ENCODE measurements at places on chromosomes 4 and X. TPM values are rescaled to one million over a fixed set of nuclear protein-coding genes. Genes with fewer than 3 reads are reported as not detected.

The TET2 gene
- total RNA-seq: 20.9 TPM

The GALNTL6 gene
- total RNA-seq: 2.1 TPM

The CYLC1 gene
- not detected for total RNA-seq

The BRS3 gene
- not detected for total RNA-seq

The KCND1 gene
- 0.52 TPM for total RNA-seq

The CBR4 gene
- 19.8 TPM for total RNA-seq

The SULT1B1 gene
- 0.52 TPM for total RNA-seq

The PTTG2 gene
- 0.52 TPM for total RNA-seq

The CASP6 gene
- total RNA-seq: 14.6 TPM

The SOWAHD gene
- total RNA-seq: 1.6 TPM

The SSX4B gene
- not detected for total RNA-seq

The TMEM255A gene
- 3.1 TPM for total RNA-seq

The MAGEC2 gene
- total RNA-seq: not detected

The GABRE gene
- total RNA-seq: 41.8 TPM

The JADE3 gene
- 5.2 TPM for total RNA-seq

The CXCL9 gene
- 0.52 TPM for total RNA-seq

The AFAP1 gene
- total RNA-seq: 29.2 TPM

The IGSF1 gene
- 59.5 TPM for total RNA-seq

The P2RY8 gene
- total RNA-seq: 0.52 TPM

The LAGE3 gene
- total RNA-seq: 12.0 TPM

The HSFX2 gene
- 0.52 TPM for total RNA-seq

The NOA1 gene
- total RNA-seq: 12.0 TPM

The FATE1 gene
- total RNA-seq: 0.52 TPM

The MSL3 gene
- total RNA-seq: 12.0 TPM

The SORBS2 gene
- total RNA-seq: 14.1 TPM

The NAP1L3 gene
- total RNA-seq: 7.3 TPM

The SHOX gene
- total RNA-seq: 3.1 TPM

The DGAT2L6 gene
- total RNA-seq: not detected

The GAGE2A gene
- not detected for total RNA-seq

The XKRX gene
- under 0.01 TPM for total RNA-seq

The GPAT3 gene
- total RNA-seq: 32.4 TPM

The UGT2A1 gene
- total RNA-seq: under 0.01 TPM

The CCSER1 gene
- 1.0 TPM for total RNA-seq

The KIF4A gene
- 3.7 TPM for total RNA-seq

The PAGE2 gene
- not detected for total RNA-seq

The HGFAC gene
- total RNA-seq: 0.52 TPM

The ASB5 gene
- total RNA-seq: 77.8 TPM

The YTHDC1 gene
- 43.8 TPM for total RNA-seq

The GPC3 gene
- total RNA-seq: 306 TPM

The CXCL8 gene
- total RNA-seq: 1.0 TPM

The HAUS7 gene
- total RNA-seq: 11.0 TPM

The MAB21L2 gene
- under 0.01 TPM for total RNA-seq

The CT45A2 gene
- 0.52 TPM for total RNA-seq

The MMAA gene
- 3.7 TPM for total RNA-seq

The HTN1 gene
- not detected for total RNA-seq

The JAKMIP1 gene
- total RNA-seq: not detected

The SLC2A9 gene
- total RNA-seq: 1.0 TPM

The RIBC1 gene
- total RNA-seq: 0.52 TPM

The CENPVL2 gene
- total RNA-seq: not detected

The SH2D1A gene
- total RNA-seq: 1.0 TPM

The SPANXA2 gene
- total RNA-seq: not detected

Data from skeletal muscle tissue (tissue), 5 donors.